ENCODE measurements at places on chromosomes 6 and 20.

GRCh38 chr20:45300961-45301360 is 5.7 kb upstream of the RBPJL start:
- no peak for DNase-seq

DNA sequence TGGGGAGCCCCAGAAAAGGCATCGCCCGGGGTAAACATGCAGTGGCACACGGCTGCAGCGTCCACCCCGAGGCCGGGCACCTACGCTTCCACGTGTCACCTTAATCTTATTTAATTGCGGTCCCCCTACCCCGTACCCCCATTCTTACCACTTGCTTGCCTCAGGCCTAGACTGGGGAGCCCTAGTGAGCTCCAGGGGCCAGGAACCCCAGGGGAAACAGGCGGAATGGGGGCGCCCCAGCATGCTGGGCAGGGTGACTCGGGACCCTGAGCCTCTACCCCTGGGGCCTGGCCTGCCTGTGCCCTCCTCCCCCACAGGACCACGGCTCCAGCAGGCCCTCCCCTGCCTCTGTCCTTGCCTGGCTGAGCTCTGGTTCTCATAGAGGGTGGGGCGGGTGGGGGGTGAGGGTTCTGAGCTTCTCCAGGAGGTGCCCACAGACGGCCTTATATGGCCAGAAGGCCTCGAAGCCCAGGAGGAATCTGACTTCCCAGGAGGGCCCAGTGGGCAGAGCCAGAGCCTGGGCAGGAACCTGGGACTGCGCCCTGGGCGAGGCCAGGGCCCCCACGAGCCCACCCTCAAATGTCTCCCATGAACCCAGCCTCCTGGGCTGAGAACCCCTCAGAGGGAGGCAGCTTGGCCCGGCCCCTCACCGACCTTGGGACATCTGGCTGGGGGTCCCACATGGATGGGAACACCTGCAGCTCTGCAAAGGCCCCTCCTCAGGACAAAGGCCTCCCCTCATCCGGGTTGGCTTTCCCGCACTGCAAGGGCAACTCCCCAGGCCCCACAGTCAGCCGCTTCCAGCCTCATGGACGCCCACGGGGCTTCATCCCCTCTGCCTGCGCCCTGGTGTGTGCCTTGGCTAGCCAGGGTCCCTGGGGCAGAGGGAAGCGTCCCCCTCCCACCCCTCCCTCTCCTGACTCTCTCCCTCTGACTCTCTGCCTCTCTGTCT is 5.2 kb upstream of the LAMA5 start:
- DNase-seq = no peak

DNA sequence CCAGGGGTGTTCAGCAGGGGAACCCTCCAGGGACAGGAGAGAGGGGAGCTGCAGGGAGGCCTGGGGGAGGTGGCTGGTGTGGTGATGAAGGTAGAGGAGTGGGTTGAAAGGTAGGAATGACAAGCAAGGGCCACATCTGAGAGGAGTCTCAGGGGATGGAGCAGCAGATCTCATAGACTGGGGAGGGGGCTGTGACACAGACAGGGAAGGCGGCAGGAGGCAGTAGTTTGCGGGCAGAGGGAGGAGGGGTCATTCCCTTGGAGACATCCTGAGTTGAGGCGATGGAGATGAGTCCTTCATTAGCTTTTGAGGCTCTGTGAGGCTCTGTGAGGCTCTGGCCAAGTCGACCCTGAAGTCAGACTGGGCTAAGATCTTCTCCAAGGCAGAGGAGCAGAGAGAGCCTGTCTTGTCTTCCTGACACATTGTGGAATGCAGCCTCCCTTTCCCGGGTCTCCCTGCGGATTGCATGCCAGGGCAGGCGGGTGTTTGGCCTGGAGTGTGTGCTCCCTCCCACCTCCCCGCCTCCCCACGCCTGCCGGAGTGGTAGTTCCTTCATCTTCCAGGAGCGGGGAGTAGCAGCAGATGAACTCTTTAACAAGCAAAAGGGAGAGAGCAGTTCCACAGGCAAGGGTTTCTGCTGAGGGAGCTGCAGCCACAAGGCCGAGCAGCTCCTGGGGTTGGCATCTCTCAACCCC is 34.3 kb upstream of the MLN start:
- DNase-seq = no peak

DNA sequence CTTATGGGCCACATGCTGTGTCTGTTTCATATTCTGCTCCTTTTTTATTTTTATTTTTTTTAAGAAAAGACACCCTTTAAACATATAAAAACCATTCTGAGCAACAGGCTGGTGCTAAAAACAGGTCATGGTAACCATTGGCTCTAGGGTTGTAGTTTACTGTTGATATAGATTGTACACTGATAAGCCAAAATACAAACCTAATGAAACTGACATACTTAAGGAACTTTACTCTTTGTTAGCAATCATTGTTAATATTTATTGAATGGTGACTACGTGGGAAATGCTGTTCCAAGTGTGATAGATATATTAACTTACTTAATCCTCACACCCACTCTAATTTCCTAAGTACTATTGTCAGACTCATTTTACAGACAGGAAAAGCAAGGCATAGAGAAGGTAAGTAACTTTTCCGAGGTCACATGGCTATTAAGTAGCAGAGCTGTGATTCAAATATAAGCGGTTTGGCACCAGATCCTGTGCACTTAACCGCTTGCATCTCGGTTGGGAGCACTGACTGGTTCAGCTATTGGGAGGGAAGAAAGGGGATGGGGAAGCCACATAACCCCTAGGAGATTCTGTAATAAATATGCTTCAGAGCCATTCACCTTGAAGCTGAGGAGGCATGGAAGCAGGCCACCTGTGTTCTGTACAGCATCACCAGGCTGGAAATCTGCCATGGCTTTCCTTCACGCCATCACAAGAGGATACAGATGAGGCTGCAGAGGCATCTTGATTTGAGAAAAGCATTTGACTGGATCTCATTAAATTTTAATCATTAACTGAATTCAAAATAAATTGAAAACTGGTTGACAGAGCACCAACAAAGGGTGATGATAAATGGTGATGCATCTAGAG is 4.9 kb downstream of the TRAF3IP2 start:
- DNase-seq = no peak

DNA sequence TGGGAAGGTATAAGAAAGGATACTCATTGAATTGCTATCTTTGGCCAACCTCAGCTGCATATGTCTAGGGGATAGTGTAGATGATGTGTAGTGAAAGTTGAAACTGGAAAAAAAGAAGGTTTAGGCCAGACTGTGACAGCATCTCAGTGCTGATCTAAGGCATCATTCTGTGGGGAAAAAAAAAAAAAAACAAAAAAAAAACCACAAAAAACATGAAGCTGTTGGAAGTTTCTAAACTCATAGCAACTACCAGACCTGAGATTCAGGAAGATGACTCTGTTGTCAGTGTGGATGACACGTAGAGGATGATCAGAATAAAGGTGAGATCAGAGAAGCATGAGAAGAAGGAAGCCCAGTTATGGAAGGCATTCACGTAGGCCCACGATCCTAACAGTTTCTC is 100.8 kb upstream of the CNKSR3 start:
- DNase-seq = no peak
